ENCODE measurements at places on chromosomes 3 and 15.

- no peak for DNase-seq
Observed at GRCh38 chr3:184798120-184798519, 13.8 kb upstream of the VPS8 start.

GRCh38 chr3:55668359-55668758, 181.3 kb upstream of the WNT5A start:
- DNase-seq: peak; percentile 21

- DNase-seq: no peak
Observed at GRCh38 chr3:44687898-44688297, 24.6 kb upstream of the ZNF502 start.

GRCh38 chr3:43286841-43287499, 630 bp downstream of the SNRK start:
- DNase-seq: peak; percentile 57

- DNase-seq: no peak
Observed at GRCh38 chr3:183117056-183117455, 17.8 kb upstream of the MCCC1 start.

- DNase-seq: no peak
Observed at GRCh38 chr15:40267670-40268069, 15.2 kb downstream of the ANKRD63 start.

DNA sequence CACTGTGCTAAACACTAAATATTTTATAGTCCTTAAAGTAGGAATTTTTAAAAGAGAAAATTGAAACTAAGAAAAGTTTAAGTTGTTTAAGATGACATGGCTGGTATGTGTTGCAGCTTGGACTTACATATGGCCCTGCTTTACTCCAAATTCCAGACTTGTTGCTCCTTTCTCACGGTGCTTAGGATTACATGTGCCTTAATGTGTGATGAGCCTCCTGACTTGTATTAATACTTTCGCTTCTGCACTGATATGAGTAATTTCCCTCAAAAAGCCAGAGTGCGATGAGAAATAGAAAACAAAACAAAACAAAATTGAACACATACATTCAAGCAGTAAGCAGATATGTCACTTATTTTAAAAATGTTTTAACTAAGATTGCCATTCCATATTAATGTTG, 250.2 kb downstream of the VGLL3 start:
- no peak for DNase-seq

DNA sequence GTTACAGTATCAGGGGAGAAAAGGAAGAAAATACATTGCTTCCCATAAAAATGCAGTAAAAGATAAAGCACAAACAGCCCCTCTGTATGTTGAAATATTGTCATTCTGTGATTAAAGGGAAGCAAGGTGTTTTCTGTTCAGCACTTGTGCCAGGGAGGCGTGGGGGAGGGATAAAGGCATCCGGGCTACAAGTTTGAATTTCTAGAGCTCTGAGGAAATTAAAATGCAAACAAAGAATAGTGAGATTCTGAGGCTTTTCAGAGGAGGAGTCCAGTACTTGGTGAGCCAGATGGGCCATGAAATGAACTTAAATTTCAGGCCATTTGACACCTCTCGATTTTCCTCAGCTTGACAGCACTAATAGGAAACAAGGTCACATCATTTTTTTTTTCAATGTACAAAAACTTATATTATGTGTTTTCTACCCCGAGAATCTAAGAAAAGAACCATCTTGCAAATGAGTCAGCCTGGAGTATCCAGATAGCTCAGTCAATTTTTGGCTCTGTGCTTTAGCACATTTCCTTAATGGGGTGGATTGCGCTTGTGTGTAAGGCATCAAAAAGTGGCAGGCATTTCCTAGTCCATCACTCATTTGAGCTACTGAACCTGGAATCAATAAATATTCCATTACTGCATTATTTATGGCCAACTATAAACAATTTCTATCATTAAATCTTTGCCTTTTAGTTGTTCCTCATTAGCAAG, 640.8 kb upstream of the TBL1XR1 start:
- no peak for DNase-seq

DNA sequence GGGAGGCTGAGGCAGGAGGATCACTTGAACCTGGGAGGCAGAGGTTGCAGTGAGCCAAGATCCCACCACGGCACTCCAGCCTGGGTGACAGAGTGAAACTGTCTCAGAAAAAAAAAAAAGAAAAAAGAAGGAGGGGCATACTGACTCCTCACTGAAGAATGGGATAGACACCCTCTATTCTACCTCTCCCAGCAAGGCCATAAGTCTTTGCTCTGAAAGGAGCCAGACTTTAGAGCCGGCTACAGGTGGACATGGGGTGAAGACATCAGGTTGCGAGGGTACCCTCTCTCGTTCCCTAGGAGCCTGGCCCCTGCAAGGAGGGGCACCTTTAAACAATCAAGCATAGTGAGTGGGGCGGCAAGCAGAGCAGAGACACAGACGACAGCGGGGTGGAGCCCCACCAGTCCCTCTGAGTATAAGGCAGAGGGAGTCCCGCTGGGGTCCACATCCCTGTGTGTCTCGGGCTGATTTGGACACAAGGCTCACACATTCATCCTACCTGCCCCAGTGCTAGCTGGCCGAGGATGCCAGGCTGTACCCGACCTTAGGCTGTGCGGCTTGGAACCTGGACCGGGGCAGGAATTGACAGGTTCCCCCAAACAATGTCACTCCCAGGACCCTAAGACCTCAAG, 1.1 kb downstream of the GRAMD2A start:
- no peak for DNase-seq

GRCh38 chr3:38645601-38646000, 3.9 kb downstream of the SCN5A start:
- DNase-seq: no peak

GRCh38 chr15:70217226-70218160, 119.8 kb upstream of the TLE3 start:
- no peak for DNase-seq

Measured in urothelium cell line (cell line).